ENCODE measurements at places on chromosomes 5 and 9. TPM values are rescaled to one million over a fixed set of nuclear protein-coding genes. Genes with fewer than 3 reads are reported as not detected.

The BNIP1 gene
- 30.4 TPM for total RNA-seq

The ITGA1 gene
- total RNA-seq = 9.6 TPM

The CNTFR gene
- total RNA-seq = not detected

The ANKH gene
- 30.1 TPM for total RNA-seq

The SLCO6A1 gene
- not detected for total RNA-seq

The ZNF483 gene
- 0.96 TPM for total RNA-seq

The PCDHA10 gene
- 0.03 TPM for total RNA-seq

The CCL21 gene
- total RNA-seq = not detected

The PLEKHG4B gene
- not detected for total RNA-seq

The ENHO gene
- total RNA-seq = 4.0 TPM

The SH3GL2 gene
- total RNA-seq = not detected

The CTSV gene
- 3.0 TPM for total RNA-seq

The IL4 gene
- not detected for total RNA-seq
